ENCODE measurements at places on chromosomes 5 and 9.
A peak's percentile ranks its signal among the peaks of the same experiment; 100 is the strongest.

GRCh38 chr5:127028822-127029457 lies 1.4 kb downstream of the MARCHF3 start:
- peak; percentile 38 for DNase-seq

GRCh38 chr9:114065304-114065703 lies 12.8 kb downstream of the AMBP start:
- no peak for DNase-seq

DNA sequence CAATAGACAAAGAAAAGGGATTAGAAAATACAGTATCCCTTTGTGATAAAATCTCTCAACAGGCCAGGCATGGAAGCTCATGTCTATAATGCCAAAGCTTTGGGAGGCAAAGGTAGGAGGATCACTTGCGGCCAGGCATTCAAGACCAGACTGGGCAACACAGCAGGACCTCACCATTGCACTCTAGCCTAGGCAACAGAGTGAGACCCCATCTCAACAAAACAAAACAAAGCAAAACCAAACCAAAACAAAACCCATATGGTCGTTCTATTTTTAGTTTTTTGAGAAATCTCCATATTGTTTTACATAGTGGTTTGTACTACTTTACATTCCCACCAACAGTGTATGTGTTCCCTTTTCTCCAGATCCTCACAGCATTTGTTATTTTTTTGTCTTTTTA lies 193.0 kb downstream of the KIAA0825 start:
- no peak for DNase-seq

GRCh38 chr5:31880449-31880848 lies 241.5 kb downstream of the PDZD2 start:
- DNase-seq = no peak

DNA sequence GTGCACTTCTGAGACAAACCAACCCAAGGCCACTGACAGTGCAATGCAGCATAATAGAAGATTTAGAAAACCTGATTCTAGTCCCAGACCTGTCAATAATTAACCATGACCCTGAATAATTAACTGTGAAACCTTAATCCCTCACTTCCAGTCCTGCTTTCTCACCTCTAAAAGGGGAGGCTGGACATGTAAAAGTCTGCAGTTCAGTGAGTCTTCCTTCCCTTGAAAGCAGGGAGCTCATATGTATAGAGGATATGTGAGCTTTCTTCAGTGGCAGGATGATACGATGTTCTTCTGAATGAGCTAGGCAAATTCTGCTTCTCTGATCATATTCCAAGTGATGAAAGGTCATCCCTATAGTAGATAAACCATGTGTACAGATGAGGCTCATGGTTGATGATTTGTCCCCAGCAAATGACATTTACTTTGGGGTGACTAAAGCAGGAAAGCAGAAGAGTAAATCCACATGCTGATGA lies 2.9 kb downstream of the KCNV2 start:
- DNase-seq = no peak

DNA sequence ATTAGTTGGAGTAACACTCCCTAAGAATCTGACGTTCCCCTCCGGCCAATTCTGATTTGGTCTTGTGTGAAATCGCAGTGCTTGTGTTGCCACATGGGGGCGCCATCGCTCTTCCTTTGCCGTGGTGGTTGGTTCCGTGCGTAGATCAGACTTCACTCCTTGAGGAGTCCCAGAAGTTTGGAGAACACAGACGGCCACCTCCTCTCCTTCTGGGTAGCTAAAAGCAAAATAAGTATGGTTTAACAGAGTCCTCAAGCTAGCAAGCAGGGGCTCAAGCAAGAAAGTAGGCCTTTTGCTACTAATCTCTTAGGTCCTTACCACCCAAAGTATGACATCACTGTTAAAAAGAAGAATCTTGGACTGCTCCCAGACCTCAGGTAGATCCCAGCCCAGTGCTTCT lies 59.5 kb downstream of the HSPA4 start:
- DNase-seq = peak; percentile 83

GRCh38 chr9:108093773-108094675 lies 604.5 kb upstream of the KLF4 start:
- DNase-seq = peak; percentile 98

GRCh38 chr5:80566711-80567259 lies 3.3 kb downstream of the ANKRD34B start:
- no peak for DNase-seq

- DNase-seq = no peak
These were observed 56.9 kb downstream of the ANKRD55 start for GRCh38 chr5:56176155-56176798.

DNA sequence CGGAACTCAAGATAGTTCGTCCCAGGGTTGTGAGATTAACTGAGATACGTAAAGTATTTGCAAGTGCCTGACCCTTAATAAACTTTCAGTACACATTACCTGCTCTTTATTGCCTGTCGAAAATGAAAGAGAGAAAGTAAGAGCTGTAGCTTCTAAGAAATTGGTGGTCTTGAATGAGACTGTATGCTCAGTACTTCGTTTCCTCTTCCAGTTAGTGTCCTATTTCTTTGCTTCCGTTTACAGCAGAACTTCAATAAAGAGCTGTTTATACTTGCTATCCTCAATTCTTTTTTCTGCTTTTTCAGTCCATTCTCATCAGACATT lies 534 bp downstream of the SRFBP1 start:
- DNase-seq = peak; percentile 15

DNA sequence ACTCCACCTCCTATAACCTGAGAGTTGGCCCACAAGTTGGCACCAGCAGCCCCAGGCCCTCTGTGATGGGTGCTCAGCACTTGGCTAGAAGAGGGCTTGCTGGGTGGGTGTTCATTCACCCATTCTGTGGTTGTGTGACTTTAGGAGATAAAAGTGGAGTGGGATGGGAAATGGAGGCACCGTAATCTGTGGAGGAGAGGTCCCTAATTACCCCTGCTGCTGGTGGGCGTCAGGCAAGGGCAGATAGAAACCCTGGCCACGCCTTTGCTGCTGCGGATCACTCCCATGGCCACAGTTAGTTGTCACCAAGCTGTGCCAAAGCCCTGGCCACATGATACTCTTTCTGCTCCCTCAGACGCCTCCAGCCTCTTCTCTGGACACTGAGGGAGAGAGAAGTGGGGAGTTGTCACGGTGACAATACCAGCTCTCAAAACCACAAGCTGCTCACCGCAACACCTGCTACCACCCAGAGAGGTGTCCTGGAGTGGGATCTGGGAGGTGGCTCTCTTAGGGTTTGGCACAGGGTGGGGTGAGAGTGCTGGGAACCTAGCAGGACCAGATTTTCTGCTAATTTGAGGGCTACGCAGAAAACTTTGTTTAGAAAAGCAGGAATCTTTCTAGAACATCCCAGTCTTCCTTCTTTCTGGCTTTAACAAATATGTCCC lies 12.0 kb upstream of the NEUROG1 start:
- no peak for DNase-seq
